ENCODE measurements at places on chromosomes 1 and 21.
A peak's percentile ranks its signal among the peaks of the same experiment; 100 is the strongest.

GRCh38 chr1:191974004-191974403 lies 184.3 kb upstream of the RGS18 start:
- no peaks in the 10 kb centered on the region for H3K4me1 ChIP-seq
- H3K27me3 ChIP-seq, result no peaks in the 10 kb centered on the region

- no peaks in the 10 kb centered on the region for H3K36me3 ChIP-seq
- no peak for DNase-seq
- no peaks in the 10 kb centered on the region for H3K27me3 ChIP-seq
- no peak overlapping the region for H3K27ac ChIP-seq
- H3K4me3 ChIP-seq, result no peak overlapping the region
These were observed 6.1 kb upstream of the PSEN2 start for GRCh38 chr1:226864311-226864710.

GRCh38 chr1:187018291-187018690 lies 189.5 kb downstream of the PLA2G4A start:
- DNase-seq, result no peak
- H3K4me3 ChIP-seq, result no peak overlapping the region
- H3K27ac ChIP-seq, result no peak overlapping the region

DNA sequence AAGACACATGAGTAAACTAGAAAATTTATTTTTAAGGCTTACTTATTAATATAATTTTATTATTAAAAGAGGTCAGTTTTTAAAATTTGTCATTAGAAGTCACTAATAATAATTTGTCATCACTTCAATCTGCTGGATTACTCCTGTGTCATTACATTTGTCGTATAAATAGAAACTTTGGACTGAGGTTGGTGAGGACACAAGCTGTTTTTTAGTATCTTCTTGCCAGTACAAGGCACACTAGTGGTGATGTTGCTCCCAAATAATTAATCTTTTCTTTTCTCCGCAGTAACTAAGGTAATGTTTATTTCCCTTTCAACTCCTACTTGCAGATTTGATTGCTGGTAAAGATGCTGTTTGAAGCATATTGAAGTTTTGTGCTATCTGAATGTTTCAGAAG lies 59.4 kb upstream of the TENT5C start:
- no peaks in the 10 kb centered on the region for H3K27me3 ChIP-seq
- H3K36me3 ChIP-seq, result no peaks in the 10 kb centered on the region
- H3K4me3 ChIP-seq, result no peak overlapping the region
- H3K4me1 ChIP-seq, result peaks cover 5% of the 10 kb centered on the region

DNA sequence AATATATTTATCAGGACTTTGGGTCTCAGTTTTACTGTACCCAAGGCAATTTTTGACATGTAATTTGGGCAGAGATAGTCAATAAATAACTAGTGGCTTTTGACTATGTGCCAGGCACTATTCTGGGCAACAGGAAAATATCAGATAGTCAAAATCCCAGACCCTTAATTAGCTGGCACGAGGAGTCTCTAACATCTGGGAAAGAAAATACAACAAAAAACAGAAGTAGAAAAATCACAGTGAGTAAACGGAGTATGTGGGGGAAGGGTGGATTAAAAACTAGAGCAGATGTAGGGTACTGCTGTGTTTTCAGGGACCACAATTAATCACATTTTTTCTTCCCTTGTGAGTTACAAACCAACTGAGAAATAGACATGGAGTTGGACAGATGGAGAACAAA lies 217.8 kb downstream of the NCAM2 start:
- DNase-seq, result no peak
- no peaks in the 10 kb centered on the region for H3K36me3 ChIP-seq
- no peak overlapping the region for H3K4me3 ChIP-seq
- H3K27me3 ChIP-seq, result no peaks in the 10 kb centered on the region

DNA sequence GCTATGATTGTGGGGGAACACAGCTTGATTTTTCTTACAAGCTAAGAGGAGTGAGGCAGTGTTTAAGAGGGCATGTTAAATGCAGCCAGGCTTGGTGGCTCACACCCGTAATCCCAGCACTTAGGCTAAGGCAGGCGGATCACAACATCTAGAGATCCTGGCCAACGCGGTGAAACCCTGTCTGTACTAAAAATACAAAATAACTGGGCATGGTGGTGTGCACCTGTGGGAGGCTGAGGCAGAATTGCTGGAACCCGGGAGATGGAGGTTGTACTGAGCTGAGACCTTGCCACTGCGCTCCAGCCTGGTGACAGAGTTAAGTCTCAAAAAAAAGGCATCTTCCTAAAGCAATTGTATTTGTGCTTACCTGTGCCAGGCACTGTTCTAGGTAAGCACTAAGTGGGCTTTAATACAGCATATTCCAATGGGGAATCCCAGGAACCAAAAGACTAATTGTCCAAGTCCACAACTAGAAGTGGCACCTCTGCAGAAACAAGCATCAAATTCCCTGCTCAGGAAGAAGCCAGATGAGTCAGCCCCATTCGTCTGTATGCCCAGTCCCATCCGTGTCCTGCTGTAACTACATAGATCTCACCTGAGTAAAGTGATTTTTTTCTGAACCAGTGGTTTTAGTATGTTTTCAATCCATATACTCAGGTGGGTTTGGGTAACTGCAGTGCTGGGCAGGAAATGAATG lies 4.6 kb downstream of the RCC1 start:
- peaks cover 69% of the 10 kb centered on the region for H3K4me1 ChIP-seq
- H3K27me3 ChIP-seq, result no peaks in the 10 kb centered on the region
- H3K36me3 ChIP-seq, result peaks cover 48% of the 10 kb centered on the region
- H3K27ac ChIP-seq, result peak overlapping the region; percentile 90

GRCh38 chr1:243378669-243379068 lies 122.8 kb downstream of the SDCCAG8 start:
- H3K36me3 ChIP-seq, result peaks cover 44% of the 10 kb centered on the region
- no peaks in the 10 kb centered on the region for H3K27me3 ChIP-seq
- H3K4me3 ChIP-seq, result no peak overlapping the region
- no peaks in the 10 kb centered on the region for H3K4me1 ChIP-seq
- no peak overlapping the region for H3K27ac ChIP-seq
- DNase-seq, result no peak

DNA sequence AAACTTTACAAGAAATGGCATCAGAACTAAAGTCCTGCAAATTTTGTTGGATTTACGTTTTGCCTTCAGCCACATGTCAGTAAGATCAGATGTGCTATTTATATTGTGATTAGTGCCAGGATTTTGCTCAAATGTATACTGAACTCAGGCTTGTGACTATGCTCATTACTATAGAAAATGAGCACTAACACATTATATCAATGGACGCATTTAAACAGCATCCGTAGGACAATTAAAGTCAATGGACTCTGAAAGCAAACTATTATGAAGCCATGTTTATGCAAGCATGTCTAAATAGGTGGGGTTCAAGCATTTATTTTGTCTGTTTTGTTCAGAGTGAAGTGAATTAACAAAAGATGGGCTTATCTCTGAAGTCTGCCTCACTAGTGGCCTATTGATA lies 20.6 kb upstream of the DDAH1 start:
- DNase-seq, result no peak
- no peaks in the 10 kb centered on the region for H3K4me1 ChIP-seq
- H3K27me3 ChIP-seq, result no peaks in the 10 kb centered on the region
- no peaks in the 10 kb centered on the region for H3K36me3 ChIP-seq
- no peak overlapping the region for H3K4me3 ChIP-seq
- H3K27ac ChIP-seq, result no peak overlapping the region

GRCh38 chr1:155186794-155187455 lies 13.3 kb downstream of the TRIM46 start:
- H3K4me1 ChIP-seq, result peaks cover under 1% of the 10 kb centered on the region
- H3K36me3 ChIP-seq, result no peaks in the 10 kb centered on the region
- no peaks in the 10 kb centered on the region for H3K27me3 ChIP-seq

DNA sequence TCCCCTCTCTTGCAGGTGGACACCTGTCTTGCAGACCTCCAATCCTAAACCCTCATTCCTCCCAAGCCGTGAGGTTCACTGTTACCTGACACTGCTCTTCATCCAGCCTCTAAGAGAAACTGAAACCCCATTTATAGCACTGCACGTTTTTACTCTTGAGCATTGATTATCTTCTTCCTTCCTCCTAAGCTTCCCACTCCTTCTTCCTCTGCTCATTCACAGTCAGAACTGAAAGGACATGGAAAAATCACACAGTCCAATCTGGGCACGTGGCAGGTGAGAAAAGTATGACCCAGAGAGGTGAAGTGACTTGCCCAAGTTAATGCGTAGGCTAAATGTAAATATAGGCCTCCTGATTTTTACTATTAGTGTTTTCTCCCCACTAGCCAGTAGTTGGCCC lies 43.4 kb upstream of the SLC2A1 start:
- no peaks in the 10 kb centered on the region for H3K4me1 ChIP-seq
- no peak overlapping the region for H3K4me3 ChIP-seq
- H3K27ac ChIP-seq, result no peak overlapping the region
- DNase-seq, result no peak
- peaks cover 14% of the 10 kb centered on the region for H3K27me3 ChIP-seq
- no peaks in the 10 kb centered on the region for H3K36me3 ChIP-seq

GRCh38 chr1:172893146-172893841 lies 157.4 kb downstream of the TNFSF18 start:
- H3K36me3 ChIP-seq, result no peaks in the 10 kb centered on the region
- no peak overlapping the region for H3K4me3 ChIP-seq
- DNase-seq, result no peak
- no peaks in the 10 kb centered on the region for H3K27me3 ChIP-seq

DNA sequence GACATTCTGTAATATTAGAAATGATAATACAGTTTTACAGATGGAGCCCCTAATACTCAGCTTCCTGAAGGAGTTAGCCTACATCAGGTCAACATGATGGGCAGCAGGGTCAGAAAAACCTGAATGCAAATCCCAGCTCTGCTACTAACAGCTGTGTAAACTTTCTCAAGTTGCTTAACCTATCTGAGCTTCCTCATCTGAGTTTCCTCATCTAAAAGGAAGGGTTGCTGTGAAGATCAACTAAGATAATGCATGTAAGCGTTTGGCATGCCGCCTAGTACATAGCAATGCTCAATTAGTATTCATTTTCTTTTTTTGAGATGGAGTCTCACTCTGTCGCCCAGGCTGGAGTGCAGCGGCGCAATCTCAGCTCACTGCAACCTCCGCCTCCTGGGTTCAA lies 18.4 kb upstream of the DESI2 start:
- H3K27me3 ChIP-seq, result no peaks in the 10 kb centered on the region
- no peaks in the 10 kb centered on the region for H3K36me3 ChIP-seq
- no peak overlapping the region for H3K4me3 ChIP-seq
- H3K27ac ChIP-seq, result no peak overlapping the region
- no peak for DNase-seq

DNA sequence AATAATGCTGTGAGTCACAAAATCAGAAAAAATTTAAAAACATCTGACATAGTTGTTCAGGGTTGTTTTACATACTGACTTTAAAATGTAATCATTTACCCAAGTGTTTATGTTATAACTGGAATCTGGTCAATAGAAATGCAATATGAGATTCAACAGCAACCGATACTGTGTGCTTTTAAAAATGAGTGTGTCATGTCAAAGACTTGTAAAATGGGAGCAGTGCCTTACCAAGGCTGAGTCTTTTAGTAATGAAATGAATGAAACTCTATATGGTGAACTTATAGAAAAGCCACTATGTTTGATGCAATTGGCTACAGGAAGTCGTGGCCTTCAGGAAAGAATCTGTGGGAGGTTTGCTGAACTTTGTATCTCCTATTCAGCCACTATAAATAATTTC lies 570.2 kb downstream of the DPYD start:
- H3K27ac ChIP-seq, result no peak overlapping the region
- H3K4me3 ChIP-seq, result no peak overlapping the region
- no peak for DNase-seq
- H3K36me3 ChIP-seq, result no peaks in the 10 kb centered on the region

DNA sequence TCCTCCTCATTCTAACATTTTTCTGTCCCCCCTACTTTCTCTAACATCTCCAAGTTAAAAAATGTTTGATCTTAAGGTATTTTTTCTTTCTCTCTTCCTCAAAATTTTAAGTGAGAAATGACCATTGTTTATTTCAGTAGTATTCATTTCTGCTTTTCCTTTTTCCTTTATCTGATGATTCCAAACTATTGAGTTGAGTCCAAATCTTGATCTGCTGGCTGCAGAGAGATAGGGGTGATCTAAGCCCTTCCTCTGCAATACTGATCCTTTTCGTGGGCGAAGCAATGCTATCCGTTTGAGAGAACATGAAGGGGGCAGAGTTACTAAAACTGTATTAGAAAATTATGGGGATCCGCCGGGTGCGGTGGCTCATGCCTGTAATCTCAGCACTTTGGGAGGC lies 516 bp upstream of the NMNAT2 start:
- H3K4me1 ChIP-seq, result peaks cover 14% of the 10 kb centered on the region
- no peak overlapping the region for H3K4me3 ChIP-seq
- no peaks in the 10 kb centered on the region for H3K36me3 ChIP-seq
- H3K27ac ChIP-seq, result no peak overlapping the region

DNA sequence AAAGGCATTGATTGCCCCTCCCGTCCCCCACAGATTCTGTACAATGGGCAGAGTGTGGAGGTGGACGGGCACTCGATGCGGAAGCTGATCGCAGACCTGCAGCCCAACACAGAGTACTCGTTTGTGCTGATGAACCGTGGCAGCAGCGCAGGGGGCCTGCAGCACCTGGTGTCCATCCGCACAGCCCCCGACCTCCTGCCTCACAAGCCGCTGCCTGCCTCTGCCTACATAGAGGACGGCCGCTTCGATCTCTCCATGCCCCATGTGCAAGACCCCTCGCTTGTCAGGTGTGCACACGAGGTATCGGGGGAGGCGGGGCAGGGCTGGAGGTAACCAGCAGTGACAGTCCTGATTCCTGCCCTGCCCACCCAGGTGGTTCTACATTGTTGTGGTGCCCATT lies 44.8 kb upstream of the KDM4A start:
- peaks cover 41% of the 10 kb centered on the region for H3K36me3 ChIP-seq
- no peak overlapping the region for H3K27ac ChIP-seq
- H3K4me3 ChIP-seq, result no peak overlapping the region

GRCh38 chr1:229778794-229779193 lies 152.7 kb downstream of the URB2 start:
- no peaks in the 10 kb centered on the region for H3K27me3 ChIP-seq
- no peak overlapping the region for H3K4me3 ChIP-seq
- H3K4me1 ChIP-seq, result peaks cover 11% of the 10 kb centered on the region
- no peak overlapping the region for H3K27ac ChIP-seq
